A549 (cell line): ENCODE measurements at places on chromosomes 4 and X.
A peak's percentile ranks its signal among the peaks of the same experiment; 100 is the strongest.

GRCh38 chr4:118850488-118851173, 14.7 kb upstream of the SEC24D start:
- DNase-seq = no peak

DNA sequence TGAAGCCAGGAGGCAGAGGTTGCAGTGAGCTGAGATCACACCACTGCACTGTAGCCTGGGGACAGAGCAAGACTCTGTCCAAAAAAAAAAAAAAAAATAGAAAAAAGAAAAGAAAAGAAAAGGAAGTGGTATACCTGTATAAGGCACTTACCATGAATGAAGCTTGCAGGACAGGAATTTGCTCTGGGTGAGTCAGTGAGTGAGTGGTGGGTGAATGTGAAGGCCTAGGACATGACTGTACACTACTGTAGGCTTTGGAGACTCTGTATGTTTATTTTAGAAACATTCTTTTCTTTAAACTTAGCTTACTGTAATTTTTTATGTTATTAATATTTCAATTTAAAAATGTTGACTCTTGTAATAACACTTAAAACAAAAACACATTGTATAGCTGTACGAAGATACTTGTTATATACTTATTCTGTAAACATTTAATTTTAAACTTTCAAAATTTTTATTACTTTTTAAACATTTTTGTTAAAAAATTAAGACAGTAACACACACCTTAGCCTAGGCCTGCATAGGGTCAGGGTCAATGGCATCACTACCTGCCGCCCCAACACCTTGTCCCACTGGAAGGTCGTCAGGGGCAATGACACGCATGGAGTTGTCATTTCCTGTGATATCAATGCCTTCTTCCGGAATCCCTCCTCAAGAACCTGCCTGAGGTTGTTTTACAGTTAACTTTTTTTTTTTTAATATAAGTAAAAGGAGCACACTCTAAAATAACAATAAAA, 78.7 kb downstream of the CLNK start:
- DNase-seq = no peak

DNA sequence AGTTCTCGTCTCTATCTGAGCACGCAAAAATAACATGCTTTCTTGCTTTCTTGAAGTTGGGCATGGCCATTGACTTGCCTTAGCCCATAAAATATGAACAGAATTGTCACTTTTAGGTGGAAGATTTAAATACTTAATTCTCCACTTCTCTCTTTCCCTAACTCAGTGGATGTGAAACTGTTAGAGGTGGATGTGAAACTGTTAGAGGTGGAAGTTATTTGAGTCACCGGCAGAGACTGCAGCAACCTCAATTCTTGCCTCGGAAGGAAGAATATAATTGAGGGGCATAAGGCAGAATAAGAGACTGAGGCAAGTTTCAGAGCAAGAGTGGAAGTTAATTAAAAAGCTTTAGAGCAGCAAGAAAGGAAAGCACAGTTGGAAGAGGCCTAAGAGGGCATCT, 2.8 kb upstream of the PARM1 start:
- DNase-seq = no peak

- DNase-seq = no peak
Measured at GRCh38 chrX:34886011-34886410, 56.6 kb upstream of the FAM47B start.

- DNase-seq = no peak
Measured at GRCh38 chr4:1334579-1334895, 12.5 kb upstream of the UVSSA start.

GRCh38 chrX:21225643-21226042, 148.6 kb upstream of the CNKSR2 start:
- DNase-seq = no peak

GRCh38 chr4:169649545-169650226, 29.3 kb downstream of the CLCN3 start:
- DNase-seq = no peak

- DNase-seq = no peak
Measured at GRCh38 chr4:7421356-7422150, 13.2 kb downstream of the PSAPL1 start.

- peak; percentile 7 for DNase-seq
Measured at GRCh38 chrX:104913348-104913747, 307.1 kb downstream of the TEX13A start.

DNA sequence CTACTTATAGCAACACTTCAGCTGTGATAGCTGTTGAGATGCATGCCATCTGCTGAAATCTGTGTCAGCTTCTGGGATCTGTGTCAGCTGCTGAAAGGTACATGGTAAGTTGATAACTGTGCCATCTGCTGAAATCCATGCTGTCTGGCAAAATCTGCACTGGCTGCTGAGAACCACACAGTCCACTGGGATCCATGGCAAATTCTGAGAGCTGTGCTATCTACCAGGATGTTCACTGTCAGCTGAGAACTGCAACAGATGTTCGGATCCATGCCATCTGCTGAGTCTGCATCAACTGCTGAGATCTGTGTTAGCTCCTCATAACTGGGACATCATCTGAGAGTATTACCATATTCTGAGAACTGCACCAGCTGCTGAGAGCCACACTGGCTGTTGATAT, 430.5 kb upstream of the POU3F4 start:
- DNase-seq = no peak

DNA sequence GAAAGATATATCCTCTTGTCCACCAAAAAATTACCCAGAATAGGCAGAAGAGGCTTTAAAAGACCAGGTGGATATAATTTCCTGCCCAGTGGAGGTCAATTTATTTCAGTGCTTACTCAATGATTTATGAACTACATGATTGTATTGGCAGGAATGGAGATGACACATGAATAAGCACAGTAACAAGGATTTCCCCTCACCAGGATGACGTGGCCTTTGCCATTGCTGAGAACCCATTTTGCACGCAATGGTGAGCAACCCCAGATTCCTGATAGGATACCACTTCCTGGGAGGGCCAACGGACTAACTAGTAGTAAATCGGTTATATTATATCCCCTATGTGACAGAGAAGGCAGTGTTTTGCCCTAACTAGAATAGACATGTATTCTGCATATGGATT, 11.6 kb upstream of the TTC29 start:
- DNase-seq = no peak

DNA sequence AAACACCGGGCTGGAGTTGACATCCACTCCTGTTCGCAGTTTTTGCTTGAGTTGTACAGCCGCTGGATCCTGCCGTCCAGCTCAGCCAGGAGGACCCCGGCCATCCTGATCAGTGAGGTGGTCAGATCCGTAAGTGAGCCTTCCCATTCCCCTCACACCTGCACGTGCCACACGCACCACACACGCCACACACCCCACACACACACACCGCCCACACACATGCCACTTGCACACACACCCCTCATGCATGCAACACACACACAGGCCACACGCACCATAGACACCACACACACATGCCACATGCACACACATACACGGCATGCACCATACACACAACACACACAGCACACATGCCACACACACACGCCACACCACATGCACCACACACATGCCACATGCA, 20.1 kb upstream of the MSANTD1 start:
- no peak for DNase-seq

GRCh38 chr4:115108850-115109249, 4.6 kb downstream of the NDST4 start:
- DNase-seq = no peak

GRCh38 chr4:18111081-18111480, 89.5 kb upstream of the LCORL start:
- no peak for DNase-seq

DNA sequence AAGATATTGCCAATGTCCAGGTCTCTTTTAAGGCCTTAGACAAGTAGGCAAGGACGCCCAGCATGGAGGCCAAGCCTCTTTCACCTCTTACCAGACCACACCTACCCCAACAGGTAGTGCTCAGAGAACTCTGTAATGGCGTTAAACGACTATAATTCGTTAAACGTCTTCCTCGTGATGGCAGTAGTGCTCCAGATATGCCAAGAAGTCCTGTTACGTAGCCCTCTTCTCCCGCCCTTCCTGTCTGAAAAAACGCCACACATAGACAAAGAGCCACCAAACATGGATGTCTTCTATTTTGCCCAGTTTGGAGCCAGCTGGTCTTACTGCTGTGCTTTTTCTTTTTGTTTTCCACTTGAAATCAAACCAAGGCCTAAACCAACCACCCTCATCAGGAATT, 190.7 kb downstream of the OR13H1 start:
- DNase-seq = no peak

- no peak for DNase-seq
Measured at GRCh38 chr4:182261651-182262223, 18.5 kb downstream of the TENM3 start.

GRCh38 chr4:89296896-89297295, 10.7 kb downstream of the GPRIN3 start:
- DNase-seq = no peak

DNA sequence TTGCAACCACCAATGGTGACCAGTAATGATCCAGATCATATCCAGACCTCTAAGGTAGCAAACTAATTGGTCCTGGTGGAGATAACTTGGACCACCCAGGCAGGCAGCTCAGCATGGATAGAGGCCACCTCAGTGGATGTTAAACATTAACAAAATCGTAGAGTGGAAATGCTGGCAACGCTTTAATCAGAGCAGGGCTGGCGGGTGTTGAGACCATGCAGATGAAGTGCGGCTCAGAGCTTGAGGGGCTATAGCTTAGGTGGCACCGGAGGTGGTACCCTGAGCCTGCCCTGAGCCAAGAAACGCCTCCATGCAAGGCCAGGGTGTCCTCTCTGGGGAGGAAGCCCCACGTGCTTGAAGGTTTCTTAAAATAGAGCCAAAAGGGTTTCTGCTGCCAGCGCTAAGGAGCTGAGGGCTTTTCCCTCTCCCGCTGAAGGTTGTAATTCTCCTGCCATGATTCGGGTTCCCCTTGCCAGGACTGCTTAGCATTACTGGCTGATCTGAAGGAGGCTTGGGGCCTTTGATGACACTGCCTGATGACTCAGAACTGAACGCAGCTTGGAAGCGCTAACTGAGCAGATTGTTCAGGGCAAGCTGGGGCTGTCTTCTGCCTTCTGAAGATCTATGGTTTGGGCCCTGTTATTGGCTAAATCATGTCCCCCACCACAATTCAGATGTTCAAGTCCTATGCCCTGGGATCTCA, 177.8 kb upstream of the ATP6AP2 start:
- peak; percentile 77 for DNase-seq

DNA sequence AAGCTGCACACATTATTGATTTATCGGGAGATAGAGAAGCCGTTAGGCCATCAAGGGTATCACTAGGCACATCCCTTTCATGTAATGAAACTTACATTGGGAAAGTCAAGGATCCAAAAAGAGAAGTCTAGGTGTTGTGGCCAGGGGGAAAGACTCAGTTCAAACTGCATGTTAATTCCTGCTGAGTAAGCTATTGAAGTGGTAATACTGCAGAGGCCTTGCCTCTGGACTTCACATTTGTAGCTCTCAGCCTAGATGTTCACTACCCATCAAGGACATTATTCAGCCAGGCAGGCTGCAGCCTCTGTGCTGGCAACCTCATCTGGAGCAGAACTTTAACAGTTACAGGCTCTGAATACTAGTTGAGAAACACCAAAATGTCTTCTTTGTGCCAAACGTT, 2094.5 kb upstream of the AGA start:
- no peak for DNase-seq

DNA sequence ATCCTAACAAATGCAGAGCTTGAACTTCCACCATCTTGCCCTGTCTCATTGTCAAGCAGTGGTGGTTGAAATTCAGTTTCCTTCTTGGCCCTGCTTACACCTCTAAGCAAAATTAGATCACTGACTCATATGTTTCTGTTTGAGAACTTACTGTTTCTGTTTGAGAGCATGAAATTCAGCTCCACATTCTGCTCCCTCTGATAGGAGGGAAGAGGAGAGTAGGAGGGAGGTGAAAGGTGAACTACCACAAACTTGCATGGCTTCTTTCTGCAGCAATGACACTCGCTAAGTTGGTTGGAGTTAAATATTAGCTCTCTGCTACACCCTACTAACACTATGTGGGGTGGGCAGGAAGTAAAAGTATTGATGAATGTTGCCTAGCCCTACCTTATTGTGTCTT, 117.8 kb upstream of the EDA2R start:
- no peak for DNase-seq

GRCh38 chrX:151359931-151360871, 36.8 kb upstream of the VMA21 start:
- peak; percentile 41 for DNase-seq

GRCh38 chr4:80448056-80448455, 112.5 kb downstream of the CFAP299 start:
- no peak for DNase-seq

DNA sequence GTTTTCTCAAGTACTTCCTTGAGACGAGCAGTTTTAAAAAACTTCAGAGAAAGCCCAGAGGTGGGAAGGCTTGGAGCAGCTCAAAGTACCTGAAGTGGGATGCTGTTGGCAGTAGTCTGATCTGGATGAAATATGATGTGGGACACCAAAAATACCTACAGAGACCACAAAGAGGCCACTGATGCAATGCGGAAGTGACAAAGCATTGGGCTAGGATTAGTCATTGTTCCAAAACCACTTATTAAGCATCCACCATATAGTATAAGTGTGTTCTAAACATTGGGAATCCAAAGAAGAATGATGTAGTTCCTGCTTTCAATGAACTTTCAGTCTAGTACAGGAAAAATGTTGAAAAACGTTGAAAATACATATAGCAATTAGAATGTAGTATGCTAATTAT, 386.1 kb upstream of the CNKSR2 start:
- no peak for DNase-seq

DNA sequence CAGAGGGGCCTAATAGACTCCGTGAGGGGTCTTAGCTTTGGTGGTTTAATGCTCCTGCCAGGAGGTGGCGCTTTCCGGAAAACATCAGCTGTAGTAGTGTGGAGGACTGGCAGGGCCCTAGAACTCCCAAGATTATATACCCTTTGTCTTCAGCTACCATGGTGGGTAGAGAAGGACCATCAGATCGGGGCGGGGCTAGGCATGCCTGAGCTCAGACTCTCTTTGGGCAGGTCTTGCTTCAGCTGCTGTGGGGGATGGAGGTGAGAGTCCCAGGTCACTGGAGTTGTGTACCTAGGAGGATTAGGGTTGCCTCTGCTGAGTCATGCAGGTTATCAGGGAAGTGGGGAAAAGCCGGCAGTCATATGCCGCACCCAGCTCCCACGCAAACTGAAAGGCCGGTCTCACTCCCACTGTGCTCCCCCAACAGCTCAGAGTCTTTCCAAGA, 63.0 kb upstream of the AGA start:
- DNase-seq = no peak

GRCh38 chr4:99574530-99575324, at the start of gene MTTP:
Gene MTTP, plus strand, starts transcription at chr4:99574824. Its CDS starts 86 bp downstream, at chr4:99574910.
- DNase-seq = no peak

- DNase-seq = no peak
Measured at GRCh38 chrX:110938977-110939732, 143.5 kb upstream of the CHRDL1 start.

- DNase-seq = no peak
Measured at GRCh38 chr4:95068401-95068800, 310.6 kb downstream of the BMPR1B start.

- DNase-seq = no peak
Measured at GRCh38 chrX:154376774-154377173, 2.3 kb upstream of the EMD start.

- peak; percentile 74 for DNase-seq
Measured at GRCh38 chrX:72245461-72246089, 6.7 kb upstream of the ERCC6L start.

GRCh38 chr4:82814034-82814433, 15.4 kb upstream of the SCD5 start:
- no peak for DNase-seq
